SK-N-DZ (cell line): ENCODE measurements at places on chromosomes 7 and 10.

DNA sequence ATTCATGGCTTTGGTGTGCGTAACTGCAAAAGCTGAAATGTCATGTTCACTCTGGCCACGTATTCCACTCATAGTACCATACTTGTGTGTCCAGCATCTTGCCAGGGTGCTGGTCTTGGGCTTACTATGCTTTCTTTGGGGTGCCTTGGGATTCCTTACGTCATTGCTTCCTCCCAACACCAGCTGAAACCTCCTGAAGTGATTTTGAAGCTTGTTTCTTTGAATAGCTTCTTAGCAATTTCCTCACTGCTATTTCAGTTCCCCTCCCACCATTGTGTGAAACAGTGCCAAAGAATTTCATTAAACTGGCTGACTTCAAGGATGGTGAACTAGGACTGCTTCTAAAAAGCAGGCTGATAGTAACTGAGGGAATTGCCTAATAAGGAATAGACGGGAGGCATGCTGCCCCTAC is 36.9 kb downstream of the ENTPD1 start:
- DNase-seq = no peak

DNA sequence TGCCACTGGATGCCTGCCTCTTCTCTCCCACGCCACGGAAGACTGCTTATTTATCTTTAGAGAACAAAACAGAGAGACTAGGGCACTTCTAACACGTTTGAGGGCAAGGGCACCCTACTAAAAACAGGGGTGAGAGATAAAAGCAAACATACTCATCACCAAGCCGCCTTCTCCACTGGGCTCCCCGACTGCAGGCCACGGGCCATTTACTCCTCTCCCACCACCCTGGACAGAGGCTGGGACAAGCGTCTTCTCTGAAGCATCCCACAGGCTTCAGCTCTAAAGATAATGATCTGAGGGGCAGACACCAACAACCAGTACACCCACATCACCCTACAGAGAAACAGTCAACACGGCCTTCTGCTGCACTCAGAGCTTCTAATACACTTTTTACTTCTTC is 78.7 kb downstream of the CYTH3 start:
- no peak for DNase-seq

GRCh38 chr7:95691464-95691863 is 80.9 kb upstream of the DYNC1I1 start:
- DNase-seq = no peak

DNA sequence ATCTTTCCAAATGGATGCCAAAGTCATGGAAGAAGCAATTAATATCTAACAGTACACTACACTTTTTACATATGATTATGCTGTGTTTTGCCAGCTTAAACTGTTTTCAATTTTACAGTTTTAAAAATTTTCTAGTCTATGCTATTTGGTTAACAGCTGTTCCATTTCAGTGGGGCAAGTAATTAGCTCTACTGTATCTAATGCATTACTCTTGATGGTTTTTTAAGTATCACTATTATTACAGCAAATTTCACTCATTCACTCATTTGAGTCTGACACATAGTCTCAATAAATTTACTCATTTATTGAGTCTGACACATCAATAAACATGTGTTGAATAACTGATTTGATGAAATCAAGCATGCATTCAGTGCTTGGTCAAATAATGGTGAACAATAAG is 155.8 kb downstream of the RNF133 start:
- DNase-seq = no peak

- DNase-seq = no peak
Measured at GRCh38 chr10:44311563-44312051, 73.3 kb downstream of the CXCL12 start.

GRCh38 chr7:6422926-6423632 is 24.7 kb downstream of the DAGLB start:
- DNase-seq = no peak

DNA sequence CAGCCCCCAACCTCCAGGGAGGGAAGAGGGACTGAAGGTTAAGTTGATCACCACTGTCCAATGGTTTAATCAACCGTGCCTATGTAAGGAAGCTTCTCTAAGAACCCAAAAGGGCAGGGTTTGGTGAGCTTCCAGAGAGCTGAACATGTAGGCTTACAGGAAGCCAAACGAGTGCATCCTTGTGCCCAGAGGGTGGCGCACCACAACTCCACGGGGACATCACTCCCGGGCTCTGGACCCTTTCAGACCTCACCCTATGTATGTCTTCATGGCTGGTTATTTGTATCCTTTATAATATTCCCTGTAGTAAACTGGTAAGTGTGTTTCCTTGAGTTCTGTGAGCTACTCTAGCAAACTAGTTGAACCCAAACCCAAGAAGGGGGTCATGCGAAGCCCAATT is 11.5 kb upstream of the NFKB2 start:
- no peak for DNase-seq

GRCh38 chr10:43265799-43266721 is 805 bp downstream of the RASGEF1A start:
- no peak for DNase-seq

DNA sequence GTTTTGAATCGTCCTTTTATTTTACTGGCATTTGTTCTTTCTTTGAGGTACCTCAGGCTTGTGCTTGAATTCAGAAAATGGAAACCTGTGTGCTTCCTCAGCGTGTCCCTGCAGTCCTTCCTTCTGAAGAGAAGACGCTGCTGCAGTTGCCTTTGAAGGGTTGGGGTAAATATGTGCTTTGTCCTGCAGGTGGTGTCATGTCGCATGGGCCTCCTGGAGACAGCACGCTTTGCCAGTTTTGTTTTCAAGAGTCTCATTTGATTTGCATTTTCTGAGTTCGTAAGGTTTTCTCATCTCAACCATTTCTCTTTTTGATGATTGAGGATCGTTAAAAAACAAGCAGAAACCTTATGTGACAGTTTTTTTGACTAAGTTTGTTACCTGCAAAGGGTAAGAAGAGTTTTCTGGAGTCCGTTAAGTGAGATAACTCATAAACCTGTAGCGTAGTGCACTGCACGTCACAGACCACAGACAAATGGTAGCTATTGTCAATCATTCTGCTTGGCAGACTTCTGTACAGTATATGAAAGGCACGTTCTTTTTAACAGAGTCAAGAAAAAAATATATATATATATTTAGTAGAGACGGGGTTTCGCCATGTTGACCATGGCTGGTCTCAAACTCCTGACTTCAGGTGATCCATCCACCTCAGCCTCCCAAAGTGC is 57.0 kb downstream of the CDC123 start:
- peak; percentile 32 for DNase-seq

- DNase-seq = no peak
Measured at GRCh38 chr10:126417220-126417825, 29.0 kb upstream of the ADAM12 start.

- DNase-seq = no peak
Measured at GRCh38 chr7:151313857-151314256, 27.8 kb upstream of the NUB1 start.

- no peak for DNase-seq
Measured at GRCh38 chr7:84985073-84985784, 201.6 kb downstream of the SEMA3D start.

- no peak for DNase-seq
Measured at GRCh38 chr7:38199154-38199553, 21.1 kb downstream of the STARD3NL start.

GRCh38 chr10:11638055-11638698 is 26.7 kb upstream of the USP6NL start:
- DNase-seq = no peak

DNA sequence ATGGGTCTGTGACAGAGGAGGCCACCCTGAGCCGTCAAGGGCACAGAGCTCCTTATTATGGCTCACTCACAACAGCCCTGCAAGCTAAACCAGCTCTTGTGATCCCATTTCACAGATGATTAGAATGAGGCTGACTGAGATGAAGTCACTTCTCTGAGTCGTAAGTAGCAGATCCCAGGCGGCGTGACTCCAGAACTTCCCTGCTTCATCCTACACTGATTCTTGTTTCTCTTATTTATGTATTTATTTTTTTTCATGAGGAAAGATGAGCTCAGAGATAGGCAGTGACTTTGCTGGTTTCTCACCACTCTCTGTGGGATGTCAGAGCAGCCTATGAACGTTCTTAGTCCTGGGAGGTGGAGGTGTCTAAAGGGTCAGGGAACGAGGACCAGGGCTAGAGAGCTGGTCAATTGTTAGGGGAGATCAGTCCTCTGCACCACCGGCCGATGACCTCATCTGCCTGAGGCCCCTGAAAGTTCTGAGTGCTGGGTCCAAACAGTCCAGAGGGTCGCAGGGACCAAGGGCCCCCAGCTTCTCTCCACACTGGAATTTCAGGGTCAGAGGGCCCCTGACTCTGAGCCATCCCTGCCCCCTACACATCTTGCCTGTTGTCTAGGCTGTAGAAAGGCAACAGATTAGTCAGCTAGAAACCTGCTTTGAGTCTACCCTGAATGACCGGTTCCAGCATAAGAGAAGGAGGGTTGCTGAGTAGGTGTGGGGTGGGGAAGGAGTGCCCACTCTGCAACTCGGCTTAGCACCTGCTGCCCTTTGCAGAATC is 17.9 kb downstream of the CLRN3 start:
- no peak for DNase-seq

GRCh38 chr10:55746002-55746401 is 615.1 kb downstream of the ZWINT start:
- DNase-seq = no peak

DNA sequence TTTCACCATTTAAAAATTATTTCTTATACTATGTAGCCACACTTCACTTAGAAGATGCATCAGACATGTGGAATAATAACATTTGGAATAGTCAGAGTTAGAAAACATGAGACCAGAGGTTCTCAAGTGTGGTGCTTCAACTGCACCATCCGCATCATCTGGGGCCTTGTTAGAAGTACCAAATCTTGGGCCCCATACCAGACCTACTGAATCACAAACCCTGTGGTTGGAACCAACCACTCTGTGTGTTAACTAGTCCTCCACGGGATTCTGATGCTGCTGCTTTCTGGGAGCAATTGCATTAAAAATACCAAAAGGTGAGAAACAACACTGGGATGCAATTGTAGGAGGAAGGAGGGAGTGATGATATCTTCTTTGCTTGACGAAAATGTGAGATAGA is 125.2 kb downstream of the GNAT3 start:
- DNase-seq = no peak

GRCh38 chr7:25901658-25902057 is 250.3 kb upstream of the NFE2L3 start:
- no peak for DNase-seq

GRCh38 chr10:20616918-20617810 is 279.9 kb downstream of the NEBL start:
- no peak for DNase-seq

GRCh38 chr7:74657692-74658177 is at the start of gene GTF2I:
Gene GTF2I, plus strand, starts transcription at chr7:74657718. Its CDS starts 31,411 bp downstream, at chr7:74689129.
- no peak for DNase-seq

- DNase-seq = no peak
Measured at GRCh38 chr7:94089806-94090205, 85.7 kb upstream of the BET1 start.

DNA sequence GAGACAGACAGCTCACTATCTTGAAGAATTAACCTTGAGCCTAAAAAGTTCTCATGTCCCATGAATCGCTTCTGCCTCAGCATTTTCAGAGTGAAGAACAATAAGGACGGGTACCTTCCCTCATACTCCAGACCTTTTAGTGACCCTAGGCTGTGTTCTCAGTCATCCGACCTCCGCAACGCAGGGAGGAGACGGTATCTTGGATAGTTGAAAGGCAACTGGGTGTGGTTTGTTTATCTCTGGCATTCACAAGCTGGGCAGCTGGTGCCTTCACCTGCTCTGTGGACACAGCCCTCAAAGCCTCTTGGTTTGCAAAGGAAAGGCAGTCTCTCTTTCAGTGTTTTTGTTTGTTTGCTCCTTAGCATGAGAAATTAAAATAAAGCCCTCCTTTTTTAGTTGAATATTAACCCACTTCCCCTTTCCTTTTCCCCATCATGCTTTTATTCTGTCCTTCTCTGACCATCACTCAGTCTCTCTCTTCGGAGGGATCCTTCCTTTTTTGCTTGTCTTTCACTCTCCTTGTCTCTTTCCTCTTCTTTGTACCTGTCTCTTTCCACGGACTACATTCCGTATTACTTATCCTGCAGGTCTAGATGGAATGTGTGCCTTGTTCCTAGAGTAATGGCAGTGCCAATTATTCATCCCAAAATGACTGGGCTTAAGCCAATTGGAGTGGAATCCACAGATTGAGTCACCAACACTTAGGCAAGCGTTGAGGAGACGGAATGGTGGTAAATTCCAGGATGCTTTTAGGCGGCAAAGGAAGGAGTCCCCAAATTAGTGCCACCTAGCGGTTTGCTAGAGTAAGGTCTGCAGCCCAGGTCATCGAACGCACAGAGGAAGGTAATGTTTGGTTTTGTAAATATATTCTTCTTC is 45.8 kb downstream of the PRR15 start:
- no peak for DNase-seq

DNA sequence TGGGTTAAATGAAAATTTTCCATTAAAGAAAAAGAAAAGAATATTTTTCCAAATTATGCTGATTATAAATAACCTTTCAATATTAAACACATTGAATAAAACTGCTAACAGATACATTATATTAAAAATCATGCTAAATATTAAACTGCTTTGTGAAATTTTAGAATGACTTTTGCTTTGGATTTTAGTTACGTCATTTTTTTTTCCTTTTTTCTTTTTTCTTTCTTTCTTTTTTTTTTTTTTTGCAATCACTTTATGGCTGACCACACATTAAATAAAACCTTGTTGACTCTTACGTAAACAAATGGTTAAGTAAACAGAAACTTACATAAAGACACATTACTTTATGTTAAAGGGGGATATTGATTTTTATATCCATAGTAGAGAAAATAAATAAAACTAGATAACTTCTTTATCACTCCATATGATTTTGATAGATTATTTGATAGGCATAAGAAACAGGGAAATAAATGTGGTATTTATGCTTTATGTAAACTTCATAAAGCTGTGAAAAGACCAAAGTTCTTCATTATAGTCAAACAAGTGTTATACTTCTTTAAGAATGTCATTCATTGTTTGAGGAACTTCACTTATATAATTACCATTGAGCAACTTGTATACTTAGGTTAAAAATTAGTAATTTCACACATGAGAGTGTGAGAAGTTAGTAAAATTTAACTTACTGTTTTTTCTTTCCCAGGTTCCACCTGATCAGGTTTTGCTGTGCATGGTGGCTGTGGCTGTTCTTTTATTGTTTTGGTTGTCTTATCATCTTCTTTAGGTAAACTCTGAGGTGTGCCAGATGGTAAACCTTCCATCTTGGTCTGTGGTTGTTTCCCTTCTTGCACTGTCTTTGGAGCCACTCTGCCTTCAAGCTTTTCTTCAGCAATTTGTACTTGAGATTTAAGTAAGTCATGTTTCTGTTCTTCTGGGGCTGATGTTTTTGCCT is 197.3 kb downstream of the PCLO start:
- no peak for DNase-seq

- DNase-seq = no peak
Measured at GRCh38 chr7:2460188-2460587, 16.0 kb downstream of the GRIFIN start.

- DNase-seq = no peak
Measured at GRCh38 chr7:47762207-47762606, 180.3 kb upstream of the TNS3 start.
